ENCODE measurements at places on chromosomes 11 and 22.

DNA sequence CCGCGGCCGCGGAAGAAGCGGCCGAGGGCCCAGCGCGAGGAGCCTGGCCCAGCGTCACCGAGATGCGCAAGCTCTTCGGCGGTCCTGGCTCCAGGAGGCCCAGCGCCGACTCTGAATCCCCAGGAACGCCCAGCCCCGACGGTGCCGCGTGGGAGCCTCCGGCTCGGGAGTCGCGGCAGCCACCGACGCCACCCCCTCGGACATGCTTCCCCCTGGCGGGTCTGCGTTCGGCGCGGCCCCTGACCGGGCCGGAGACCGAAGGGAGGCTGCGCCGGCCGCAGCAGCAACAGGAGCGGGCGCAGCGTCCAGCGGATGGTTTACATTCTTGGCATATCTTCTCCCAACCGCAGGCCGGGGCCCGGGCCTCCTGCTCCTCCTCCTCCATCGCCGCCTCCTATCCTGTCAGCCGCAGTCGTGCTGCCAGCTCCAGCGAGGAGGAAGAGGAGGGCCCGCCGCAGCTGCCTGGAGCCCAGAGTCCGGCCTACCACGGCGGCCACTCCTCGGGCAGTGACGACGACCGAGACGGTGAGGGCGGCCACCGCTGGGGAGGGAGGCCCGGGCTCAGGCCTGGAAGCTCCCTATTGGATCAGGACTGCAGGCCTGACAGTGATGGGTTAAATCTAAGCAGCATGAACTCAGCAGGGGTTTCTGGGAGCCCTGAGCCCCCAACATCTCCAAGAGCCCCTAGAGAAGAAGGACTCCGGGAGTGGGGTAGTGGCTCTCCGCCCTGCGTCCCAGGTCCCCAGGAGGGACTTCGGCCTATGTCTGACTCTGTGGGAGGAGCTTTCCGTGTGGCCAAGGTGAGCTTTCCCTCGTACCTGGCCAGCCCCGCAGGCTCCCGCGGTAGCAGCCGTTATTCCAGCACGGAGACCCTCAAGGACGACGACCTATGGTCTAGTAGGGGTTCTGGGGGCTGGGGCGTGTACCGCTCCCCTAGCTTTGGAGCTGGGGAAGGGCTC, 1.2 kb downstream of the ARHGEF17 start:
- peak; percentile 55 for DNase-seq

GRCh38 chr22:37121887-37122591, 12.5 kb upstream of the TMPRSS6 start:
- no peak for DNase-seq

GRCh38 chr22:48772286-48772907, 1055.3 kb downstream of the BRD1 start:
- DNase-seq: no peak

GRCh38 chr11:132925825-132926469, 606.4 kb downstream of the OPCML start:
- DNase-seq: no peak

DNA sequence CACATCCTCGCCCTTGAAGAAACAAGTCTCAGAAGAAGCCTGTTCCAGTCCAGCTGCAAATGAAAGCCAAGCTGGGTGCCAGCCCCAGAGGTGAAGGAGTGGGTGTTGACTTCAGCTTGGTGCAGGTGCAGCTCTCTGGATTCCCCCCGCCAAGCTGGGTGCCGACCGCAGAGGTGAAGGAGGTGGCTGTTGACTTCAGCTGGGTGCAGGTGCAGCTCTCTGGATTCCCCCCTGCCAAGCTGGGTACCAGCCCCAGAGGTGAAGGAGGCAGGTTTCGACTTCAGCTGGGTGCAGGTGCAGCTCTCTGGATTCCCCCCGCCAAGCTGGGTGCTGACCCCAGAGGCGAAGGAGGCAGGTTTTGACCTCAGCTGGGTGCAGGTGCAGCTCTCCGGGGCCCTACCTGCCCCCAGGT, 1234.0 kb downstream of the TBC1D22A start:
- DNase-seq: no peak

GRCh38 chr11:134471716-134472455, 59.8 kb upstream of the B3GAT1 start:
- DNase-seq: no peak

GRCh38 chr11:65116370-65117205, 913 bp downstream of the ZNHIT2 start:
- DNase-seq: no peak

DNA sequence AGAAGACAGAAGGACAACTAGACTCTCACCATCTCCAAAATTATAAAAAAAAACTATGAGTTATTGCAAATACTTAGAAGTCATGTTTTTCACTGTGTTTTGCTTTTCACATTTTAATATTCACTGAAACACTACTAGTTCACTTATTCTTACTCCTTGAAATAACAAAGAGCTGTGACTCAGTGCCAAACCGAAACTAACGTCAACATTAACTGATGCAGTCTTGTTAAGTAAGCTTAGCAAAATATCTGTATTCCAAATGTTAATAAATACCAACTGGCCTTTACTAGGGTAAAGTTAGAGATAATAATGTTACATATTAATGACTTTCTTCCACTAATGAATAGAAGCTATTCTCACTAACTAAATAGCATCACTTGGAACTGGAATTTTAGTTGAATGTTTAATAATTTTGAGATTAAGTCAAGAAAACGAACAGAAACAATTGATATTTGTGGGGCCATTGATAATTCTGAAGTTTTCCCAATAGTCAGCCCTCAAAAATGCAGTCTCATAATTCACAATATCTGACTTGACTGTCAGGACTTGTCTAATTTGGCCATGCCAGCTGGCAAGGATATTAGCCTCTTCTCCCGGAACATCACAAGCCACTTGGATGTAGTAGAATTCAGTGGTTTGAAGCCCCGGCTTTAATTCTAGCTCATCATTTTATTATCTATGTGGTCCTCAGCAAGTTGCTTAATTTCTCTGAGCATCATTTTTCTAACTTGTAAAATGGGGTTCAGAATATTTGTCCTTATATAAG, 230.1 kb upstream of the DDI1 start:
- DNase-seq: no peak

DNA sequence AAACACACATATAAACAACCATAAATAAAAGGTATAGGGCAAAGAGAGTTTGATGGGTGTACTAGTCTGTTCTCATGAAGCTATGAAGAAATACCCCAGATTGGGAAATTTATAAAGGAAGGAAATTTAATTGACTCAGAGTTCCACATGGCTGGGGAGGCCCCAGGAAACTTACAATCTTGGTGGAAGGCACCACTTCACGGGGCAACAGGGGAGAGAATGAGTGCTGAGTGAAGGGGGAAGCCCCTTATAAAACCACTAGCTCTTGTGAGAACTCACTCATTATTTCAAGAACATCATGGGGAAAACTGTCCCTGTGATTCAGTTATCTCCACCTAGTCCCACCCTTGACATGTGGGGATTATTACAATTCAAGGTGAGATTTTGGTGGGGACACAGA, 385.9 kb upstream of the ANO5 start:
- DNase-seq: no peak

GRCh38 chr11:12727563-12728211, 53.5 kb downstream of the TEAD1 start:
- DNase-seq: no peak

GRCh38 chr22:30205281-30206115, 41.1 kb downstream of the LIF start:
- DNase-seq: no peak

GRCh38 chr22:37425800-37426705, 1.2 kb downstream of the ELFN2 start:
- no peak for DNase-seq

GRCh38 chr11:1491379-1491778, 4.8 kb upstream of the MOB2 start:
- no peak for DNase-seq

DNA sequence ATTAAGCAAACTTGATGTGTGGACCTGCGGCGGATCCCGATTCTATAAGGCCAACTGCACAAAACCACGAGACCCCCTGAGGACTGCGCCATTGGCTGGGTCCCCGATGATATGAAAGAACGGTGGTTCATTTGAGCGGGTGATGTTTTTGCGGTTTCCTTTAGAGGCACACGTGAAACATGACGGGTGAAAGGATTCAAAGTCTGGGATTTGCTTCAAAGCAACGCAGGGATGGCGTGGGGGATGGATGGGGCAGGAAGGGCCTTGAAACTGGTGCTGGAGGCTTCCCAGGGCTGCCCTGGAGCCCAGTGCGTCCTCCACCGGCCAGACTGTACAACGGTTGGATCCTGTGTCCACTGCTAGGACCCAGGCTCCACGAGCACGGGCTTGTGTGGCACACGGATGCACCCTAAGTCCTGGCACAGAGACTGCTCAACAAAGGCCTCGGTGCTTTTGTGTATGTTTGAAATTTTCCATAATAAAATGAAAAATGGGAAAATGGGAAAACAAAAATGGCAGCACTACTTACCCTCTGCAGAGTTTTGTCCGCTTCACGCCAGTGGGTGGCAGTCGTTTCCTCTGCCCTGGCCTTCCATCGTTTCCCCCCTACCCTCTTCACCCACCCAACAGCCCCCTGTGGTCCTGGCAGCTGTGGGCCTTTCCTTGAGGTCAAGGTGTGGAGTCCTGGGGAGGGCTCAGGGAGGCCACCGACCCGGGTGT, 3.6 kb downstream of the ASCL2 start:
- DNase-seq: no peak

- no peak for DNase-seq
These were observed 27.9 kb upstream of the RASL10A start for GRCh38 chr22:29343313-29343805.

GRCh38 chr11:13143486-13144297, 133.9 kb upstream of the BMAL1 start:
- DNase-seq: no peak

DNA sequence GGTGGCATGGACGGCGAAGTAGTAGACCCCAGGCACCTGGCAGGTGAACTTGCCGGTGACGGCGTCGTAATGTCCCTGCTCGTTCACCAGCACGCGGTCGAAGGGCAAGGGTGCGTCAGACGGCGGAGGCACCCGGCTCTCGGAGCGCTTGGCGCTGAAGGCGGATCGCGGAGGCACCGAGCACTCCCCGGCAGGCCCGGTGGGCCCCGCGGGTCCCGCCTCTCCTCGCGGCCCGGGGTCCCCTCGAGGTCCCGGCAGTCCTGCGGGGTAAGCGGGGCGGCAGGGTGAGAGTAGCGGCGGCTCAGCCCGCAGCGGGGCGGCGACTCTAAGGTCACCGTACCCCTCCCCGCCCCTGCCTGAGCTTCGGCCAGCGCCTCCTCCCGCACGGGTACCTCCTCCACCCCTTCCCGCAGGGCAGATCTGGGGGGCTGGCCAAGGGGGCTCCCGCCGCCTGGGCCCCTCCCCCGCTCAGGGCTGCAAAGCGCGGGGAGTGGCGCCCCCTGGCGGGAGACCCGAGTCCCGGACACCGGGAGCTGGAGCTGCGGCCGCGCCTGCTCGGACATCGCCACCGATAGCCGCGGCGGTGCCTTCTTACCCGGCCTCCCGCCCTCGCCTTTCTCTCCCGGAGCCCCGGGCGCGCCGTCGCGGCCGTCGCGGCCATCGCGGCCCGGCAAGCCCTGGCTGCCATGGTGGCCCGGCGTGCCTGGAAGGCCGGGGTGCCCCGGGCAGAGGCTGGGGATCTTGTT, 921 bp downstream of the C1QTNF5 start:
- no peak for DNase-seq

DNA sequence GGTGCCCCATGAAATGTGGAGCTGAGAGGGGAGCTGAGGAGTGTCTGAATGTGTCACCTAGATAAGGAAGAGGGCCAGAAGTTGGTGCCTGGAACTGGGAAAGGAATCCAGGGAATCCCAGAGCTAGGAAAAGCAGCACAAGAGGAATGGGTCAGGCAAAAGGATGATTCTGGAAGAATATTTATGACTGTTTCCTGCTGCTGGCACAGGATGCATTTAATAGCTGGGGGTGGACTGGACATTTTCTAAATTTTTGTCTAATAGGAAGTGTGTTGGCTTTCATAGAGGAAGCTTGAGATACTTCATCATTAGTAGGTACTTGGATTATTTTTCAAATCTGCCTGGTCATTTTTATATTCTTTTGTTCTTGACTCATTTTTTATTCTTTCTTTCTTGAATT, 17.4 kb upstream of the MRGPRX2 start:
- no peak for DNase-seq

- no peak for DNase-seq
These were observed 79.3 kb downstream of the MYEOV start for GRCh38 chr11:69373251-69373635.

DNA sequence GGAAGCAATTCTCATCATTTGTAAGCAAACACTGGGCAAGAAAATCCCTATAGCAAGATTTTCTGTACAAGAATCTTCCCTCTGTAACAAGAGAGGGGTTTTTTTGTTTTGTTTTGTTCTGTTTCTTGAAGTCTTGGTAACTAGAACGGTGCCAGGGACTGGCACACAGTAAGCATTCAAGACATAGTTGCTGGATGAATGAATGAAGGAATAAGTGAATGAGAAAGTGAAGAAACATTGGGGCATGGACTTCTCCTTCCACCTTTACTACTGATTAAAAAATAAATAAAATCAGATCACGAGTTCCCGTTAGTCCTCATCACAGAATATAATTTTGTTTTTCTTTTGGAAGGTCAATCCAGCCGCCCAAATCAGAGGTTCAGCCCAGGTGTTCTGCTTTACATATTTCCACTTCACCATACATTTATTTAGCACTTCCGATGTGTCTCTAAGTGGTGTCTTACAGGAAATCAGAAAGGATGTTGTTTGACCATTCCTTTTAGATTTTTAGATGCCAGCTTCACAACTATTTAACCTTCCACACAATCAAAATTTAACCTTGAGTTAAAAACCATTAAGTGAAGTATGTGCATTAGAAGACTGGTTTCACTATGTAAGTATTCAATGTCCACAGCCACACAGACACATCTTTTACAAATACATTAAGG, 281.2 kb downstream of the CADM1 start:
- no peak for DNase-seq

DNA sequence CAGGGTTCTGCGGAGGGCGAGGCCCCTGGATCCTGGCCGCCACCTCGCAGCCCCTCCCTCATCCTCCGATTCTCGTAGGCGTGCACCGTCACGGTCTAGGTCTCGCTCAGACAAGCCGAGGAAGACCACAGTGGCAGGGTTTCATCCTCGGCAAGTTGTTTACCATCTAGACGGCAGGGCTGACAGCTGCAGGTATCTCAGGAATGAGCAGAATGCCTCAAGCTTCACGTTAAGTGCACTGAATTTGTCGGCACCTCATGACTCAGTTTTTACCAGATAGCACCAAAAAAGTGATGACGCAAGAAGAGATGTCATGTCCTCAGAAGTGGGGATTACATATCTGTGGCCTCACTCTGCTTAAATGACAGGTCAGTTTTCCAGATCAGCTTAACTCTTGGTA, 35.1 kb downstream of the WT1 start:
- no peak for DNase-seq

DNA sequence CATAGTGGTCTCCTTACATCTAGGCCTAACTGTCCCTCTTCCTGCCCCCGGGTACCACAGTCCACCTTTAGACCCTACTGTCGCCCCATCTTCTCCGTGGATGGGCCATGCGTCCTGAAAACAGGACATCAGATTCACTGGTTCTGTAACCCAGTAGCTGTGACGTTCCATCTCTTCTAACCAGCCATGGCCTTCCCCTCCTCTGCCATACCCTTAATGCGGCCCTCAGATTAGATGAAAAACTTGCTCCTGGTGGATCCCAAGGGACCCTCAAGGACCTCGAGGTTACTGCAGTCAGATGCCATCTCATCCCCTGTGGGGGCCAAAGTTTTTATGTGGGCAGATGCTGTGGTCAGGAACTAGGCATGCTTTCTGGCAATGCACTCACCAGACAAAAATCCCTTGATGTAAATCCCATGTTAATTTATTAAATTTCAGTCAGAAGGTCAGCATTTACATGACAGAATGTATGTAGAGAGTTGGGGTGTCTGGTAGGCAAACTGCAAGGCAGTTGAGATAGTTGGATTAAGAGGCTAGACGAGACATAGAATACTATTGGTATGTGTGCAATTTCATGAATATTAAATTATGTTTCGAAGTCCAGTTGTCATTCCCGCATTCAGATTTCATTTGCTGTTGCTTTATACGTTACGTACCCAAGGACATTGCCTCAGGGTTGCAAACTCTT, 64.3 kb downstream of the WNT11 start:
- DNase-seq: no peak
